ENCODE measurements at places on chromosomes 4 and X.
A peak's percentile ranks its signal among the peaks of the same experiment; 100 is the strongest.

- DNase-seq = peak; percentile 33
Observed at GRCh38 chr4:145935253-145936141, 3.1 kb downstream of the ZNF827 start.

GRCh38 chr4:13642170-13642950 is 14.8 kb upstream of the BOD1L1 start:
- peak; percentile 52 for DNase-seq

- DNase-seq = no peak
Observed at GRCh38 chr4:183747931-183748670, 89.0 kb downstream of the TRAPPC11 start.

- peak; percentile 93 for DNase-seq
Observed at GRCh38 chr4:87589531-87589930, 18.8 kb upstream of the DSPP start.

GRCh38 chrX:9308426-9308825 is 156.4 kb upstream of the TBL1X start:
- no peak for DNase-seq

GRCh38 chrX:30592831-30593230 is 15.3 kb upstream of the TASL start:
- no peak for DNase-seq

DNA sequence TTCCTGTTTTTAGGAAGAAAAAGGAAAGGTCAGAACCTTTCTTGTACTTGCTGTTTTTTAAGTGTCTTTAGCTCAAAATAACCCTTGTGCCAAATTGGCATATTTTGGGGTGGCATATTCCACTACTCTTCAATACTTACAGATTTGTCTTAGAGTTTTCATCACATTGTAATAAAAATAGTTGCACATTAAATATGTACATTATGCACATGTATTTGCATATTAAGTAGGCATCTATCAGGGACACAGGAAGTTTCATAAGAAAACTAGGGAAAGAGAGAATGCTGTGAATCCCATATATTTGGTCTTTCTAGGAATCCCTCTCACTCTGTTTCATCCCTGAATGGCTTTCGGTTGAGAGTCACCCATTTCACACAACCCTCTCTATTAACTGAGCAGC is 139.6 kb downstream of the LARP7 start:
- no peak for DNase-seq

Data from fibroblast of pulmonary artery (primary cell).